Stimulated activated CD4-positive, alpha-beta T cell treated with anti-CD3 and anti-CD28 coated beads, TNF-alpha, amount 100 ng/mL, for 1 hour (primary cell): ENCODE measurements at places on chromosomes 4 and X.

- no peak for DNase-seq
Measured at GRCh38 chrX:125507119-125507518, 187.4 kb downstream of the TEX13C start.

- no peak for DNase-seq
Measured at GRCh38 chr4:55993994-55994663, 45.4 kb downstream of the CEP135 start.

DNA sequence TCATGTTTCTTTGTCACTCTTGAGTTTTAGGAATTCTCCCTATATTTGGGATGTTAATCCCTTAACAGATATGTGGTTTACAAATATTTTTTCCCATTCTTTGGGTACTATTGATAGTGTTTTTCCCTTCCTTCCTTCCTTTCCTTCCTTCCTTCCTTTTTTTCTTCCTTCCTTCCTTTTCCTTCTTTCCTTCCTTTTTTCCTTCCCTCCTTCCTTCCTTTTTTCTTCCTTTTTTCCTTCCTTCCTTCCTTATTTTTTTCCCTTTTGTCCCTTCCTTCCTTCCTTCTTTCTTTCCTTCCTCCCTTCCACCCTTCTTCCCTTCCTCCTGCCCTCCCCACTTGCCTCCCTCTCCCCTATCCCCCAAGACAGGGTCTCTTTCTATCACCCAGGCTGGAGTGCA is 42.1 kb downstream of the WDR17 start:
- no peak for DNase-seq

GRCh38 chr4:93342738-93343137 is 485.8 kb upstream of the ATOH1 start:
- no peak for DNase-seq

DNA sequence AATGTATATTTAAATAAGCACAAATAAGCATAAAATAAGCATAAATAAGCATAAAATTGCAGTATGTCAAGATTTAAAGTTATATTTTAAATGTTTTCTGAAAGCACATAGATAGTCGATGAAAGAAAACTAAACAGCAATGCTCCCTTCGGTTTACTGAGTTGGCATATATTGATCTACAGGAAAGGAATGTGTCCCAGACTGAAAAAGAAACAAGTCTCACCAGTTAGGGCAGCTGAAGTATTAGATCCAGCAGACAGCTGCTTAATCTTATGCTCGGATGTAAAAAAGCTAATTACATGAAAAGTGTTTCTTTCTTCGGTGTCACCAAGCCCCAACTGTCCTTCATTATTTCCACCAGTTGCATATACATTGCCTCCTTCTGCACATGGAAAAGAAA is 8.7 kb downstream of the RPGR start:
- no peak for DNase-seq

DNA sequence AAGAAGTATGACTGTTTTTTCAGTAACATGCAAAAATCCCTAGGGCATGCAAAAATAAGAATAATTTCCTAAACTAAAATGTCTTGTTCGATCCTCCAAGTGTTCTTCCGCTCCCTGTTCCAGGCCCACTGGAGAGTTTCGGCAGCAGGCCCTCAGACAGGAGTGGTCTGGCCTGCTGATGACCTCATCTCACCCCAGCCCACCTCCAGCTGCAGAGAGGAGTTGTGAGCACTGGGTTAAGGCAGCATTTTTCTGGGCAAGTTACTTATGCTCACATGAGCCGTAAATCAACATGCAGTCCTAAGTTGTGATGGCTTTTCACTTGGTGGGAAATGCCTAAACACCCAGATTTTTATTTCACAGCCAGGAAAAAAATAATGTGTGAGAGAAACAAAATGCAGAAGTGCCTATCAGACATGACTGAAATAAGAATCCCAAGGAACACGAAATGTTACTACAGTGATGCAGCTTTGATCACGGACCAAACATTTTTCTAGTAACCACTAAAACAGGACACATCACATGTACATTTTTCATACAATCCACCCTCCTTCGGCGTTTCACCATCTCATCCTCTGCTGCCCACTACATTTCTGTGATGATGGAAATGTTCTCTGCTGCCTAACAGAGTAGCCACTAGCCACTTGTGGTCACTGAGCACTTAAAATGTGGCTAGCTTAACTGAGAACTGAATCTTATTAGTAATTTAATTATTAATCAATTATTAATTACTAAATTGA is 153.3 kb upstream of the TBL1X start:
- no peak for DNase-seq

GRCh38 chr4:82201303-82201702 is 172.5 kb downstream of the HNRNPD start:
- no peak for DNase-seq

DNA sequence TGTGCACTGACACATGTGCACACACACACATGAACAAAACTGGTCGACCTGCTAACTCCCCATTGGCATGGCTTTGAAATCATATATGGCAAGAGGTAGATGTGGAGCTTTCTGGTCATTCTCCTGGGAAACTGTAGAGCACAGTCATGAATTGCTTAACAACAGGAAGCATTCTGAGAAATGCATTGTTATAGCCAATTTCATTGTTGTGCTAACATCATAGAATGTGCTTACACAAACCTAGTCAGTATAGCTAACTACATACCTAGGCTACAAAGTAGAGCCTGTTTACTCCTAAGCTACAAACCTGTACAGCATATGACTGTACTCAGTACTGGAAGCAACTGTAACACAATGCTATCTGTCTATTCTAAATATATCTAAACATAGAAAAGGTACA is 134.2 kb upstream of the SH3RF1 start:
- DNase-seq: no peak

DNA sequence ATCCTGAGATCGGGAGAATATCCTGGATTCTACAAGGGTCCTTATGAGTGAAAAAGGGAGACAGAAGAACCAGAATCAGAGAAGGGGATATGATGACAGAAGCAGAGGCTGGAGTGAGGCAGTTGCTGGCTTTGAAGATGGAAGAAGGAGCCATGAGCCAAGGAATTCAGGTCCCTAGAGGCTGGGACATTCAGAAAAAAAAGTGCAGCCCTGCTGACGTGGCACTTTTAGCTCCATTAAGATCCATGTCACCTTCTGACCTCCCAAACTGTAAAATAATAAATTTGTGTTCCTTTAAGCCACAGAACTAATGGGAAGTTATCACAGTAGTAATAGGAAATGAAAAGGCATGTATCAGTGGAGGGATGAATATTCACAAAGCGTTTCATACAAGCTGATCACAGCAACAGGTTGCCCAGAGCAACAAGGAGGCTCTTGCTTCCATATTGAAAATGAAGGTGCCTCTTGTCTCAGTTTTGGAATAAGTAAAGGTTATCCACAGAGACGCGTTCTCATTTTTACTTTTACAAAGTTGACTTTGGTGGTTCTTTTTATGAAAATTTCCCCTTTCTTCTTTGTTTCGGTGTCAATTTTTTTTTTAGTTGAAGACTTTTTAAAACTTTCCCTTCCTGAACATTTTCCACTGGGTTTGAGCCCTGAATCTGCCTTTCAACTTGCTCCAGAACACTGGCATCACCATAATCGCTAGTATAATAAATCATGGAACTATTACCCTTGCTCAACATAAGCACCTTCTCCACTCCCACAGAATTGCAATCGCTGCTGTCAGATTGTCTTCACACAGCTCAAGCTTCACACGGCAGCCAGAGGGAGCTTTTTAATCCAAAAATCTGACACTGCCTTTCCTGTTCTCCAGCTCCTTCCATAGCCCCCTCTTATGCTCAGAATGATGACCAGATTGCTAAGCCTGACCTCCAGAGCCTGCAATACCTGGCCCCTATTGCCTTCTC is 127.6 kb upstream of the RBPJ start:
- DNase-seq: no peak

- no peak for DNase-seq
Measured at GRCh38 chr4:142274137-142274536, 572.0 kb downstream of the INPP4B start.

DNA sequence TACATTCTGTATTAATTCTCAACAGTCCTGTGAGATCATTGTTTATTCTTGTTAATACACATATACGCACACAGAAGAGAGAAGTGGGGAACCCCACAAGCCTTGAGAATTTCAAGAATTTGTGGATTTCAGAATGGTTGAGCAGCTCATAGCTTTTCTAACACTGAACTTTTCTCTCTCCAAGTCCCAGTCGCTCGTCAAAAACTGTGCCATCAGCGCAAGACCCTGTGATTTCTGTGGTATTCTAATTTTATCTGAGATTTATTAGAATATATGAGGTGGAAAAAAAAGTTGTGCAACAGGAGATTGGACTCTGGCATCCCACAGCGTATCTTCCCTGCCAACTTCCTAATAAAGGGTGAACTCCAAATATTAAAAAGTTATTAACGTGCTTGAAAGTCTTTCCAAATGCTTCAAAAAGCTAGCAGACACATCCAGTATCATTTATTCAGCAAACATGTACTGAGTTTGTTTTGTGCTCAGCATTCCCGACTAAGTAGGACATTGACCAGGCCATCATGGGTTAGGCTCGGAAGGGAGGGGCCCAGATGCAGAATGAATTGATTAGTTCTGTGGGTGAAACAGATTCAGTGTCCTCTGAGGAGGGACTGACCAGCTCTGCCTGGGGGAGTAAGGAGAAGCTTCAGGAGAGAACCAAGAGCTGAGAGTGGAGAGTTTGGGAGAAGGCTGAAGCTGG is 165.6 kb downstream of the CBR4 start:
- no peak for DNase-seq

GRCh38 chr4:139243448-139244365 is 36.3 kb downstream of the MGARP start:
- no peak for DNase-seq

DNA sequence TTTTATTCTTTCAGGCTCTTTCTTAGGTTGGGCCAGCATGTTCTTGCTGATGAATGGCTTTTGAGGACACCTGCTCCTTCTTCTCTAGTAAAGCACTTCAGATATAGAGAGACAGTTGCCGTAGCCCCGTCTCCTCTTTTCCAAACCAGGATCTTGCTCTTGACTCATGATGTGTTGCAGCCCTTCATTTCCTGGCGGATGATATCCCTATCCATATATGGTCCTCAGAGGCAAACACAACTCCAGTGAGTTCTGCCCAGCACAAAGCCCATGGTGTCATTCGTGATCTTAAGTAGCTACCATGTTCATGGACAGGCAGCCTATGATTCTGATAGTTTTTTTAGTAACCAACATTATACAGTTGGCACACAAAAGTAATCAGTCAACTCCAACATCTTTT is 59.8 kb upstream of the ACSL1 start:
- DNase-seq: no peak

- no peak for DNase-seq
Measured at GRCh38 chr4:7653510-7654369, 219.0 kb upstream of the PSAPL1 start.

DNA sequence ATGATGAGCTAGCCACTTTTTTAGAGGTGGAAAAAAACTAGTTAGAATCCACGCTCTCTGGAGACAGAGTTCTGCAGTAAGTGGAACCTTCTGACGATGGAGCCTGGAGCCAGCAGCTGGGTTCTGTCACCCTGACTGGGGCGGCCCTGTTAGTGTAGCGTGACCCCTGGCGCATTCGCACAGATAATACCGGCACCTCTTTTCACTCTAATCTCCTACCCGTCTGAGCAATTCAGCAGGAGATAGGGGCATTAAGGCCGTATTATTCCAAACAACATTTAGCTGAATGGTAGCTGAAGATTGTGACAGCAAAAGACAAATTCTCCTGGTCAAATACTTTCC is 292.6 kb downstream of the FBXO8 start:
- no peak for DNase-seq

- DNase-seq: no peak
Measured at GRCh38 chrX:649166-649565, 18.6 kb downstream of the SHOX start.

DNA sequence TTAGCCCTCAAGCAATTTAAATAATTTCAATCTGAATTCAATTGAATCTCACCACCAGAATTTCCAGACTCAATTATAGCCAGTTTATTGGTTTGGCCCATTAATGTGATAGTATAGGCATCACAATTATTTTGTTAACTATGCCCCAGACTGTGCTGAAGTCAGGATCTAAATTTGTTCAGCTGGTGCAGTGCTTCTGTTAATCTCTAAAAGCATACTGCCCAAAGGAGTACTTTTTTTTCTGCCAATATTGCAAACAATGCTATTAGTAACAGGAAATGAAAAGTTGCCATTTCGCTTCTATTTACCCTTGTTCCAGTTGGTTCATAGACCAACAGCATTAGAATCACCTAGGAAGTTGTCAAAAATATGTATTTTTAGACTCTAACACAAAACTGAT is 171.0 kb downstream of the GPM6A start:
- no peak for DNase-seq

DNA sequence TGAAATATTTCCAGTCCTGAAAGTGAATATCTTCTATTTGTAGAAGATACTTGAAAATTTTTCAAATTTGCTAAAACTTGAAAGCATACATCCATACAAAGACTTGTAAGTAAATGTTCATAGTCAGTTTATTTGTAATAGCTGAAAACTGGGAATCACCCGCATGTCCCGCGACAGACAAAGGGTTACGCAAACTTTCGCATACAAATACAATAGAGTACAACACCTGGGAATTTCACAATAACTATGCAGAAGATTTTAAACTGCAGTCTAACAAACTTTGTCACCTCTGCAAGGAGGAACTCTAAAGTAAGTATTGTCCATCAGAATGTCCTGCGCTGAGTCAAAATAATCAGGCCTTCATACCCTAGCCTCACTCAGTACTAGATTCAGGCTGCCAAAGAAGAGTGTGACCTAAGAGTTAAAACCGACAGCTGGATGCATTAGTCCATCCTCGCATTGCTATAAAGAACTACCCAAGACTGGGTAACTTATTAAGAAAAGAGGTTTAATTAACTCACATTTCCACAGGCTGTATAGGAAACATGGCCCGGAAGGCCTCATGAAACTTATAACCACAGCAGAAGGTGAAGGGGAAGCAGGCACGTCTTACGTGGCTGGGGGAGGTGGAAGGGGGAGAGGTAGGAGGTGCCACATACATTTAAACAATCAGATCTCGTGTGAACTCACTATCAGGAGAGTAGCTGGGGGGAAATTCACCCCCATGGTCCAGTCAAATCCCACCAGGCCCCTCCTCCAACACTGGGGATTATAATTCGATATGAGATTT is 60.4 kb downstream of the MMRN1 start:
- no peak for DNase-seq

DNA sequence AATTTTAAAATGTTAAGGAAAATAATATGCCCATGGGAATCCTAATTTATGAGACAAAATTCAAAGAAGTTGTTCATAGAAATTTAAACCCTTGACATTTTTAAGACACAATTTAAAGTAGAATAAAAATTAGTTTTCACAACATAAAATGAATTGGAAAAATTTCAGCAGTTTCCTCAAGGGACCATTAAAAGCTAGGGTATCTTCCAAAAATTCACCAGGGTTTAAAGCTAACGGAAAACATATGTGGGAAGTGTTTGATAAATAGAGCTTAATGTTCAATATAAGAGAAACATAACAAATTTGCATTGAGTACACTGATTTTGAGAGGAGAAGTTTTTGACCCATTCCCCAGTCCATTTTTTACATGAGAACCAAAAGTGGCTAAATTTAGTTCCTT is 228.9 kb upstream of the TTC29 start:
- no peak for DNase-seq

GRCh38 chrX:35122756-35123155 is 180.2 kb downstream of the FAM47B start:
- no peak for DNase-seq

GRCh38 chr4:82954212-82954611 is 53.7 kb downstream of the THAP9 start:
- DNase-seq: no peak
